Ascending aorta (tissue), 2 donors: ENCODE measurements at places on chromosomes 11 and 22. TPM values are rescaled to one million over a fixed set of nuclear protein-coding genes. Genes with fewer than 3 reads are reported as not detected.

SCUBE1 gene
- 2.9 TPM for total RNA-seq

CBLIF gene
- total RNA-seq = 2.6 TPM

BACE1-AS gene
- total RNA-seq = 6.8 TPM

DEUP1 gene
- total RNA-seq = not detected

APLNR gene
- 15.1 TPM for total RNA-seq

OR52I1 gene
- not detected for total RNA-seq

ATG13 gene
- total RNA-seq = 208 TPM

DNA sequence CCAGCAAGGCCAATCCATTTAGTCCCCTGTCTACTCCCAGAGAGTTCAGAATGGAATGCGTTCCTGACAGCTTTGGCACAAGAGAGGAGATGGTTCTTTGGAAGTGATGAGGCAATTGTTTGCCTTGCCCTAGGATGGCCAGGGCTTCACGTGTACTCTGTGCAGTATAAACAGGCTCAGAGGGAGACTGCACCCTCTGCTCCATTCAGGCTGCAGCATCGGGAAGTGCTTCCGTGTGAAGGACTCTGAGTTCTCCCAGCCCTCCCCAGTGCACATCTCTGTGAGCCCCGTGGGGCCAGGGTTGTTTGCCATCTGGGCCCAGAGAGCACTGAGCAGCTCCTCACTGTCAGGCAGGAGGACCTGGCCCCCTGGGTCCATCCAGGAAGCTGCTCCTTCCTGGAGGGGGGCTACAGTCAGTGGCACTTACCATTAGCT, 215.3 kb upstream of the TBCEL start:
- no peak for DNase-seq

GRCh38 chr11:113532697-113533424, 57.7 kb upstream of the DRD2 start:
- DNase-seq = no peak

DNA sequence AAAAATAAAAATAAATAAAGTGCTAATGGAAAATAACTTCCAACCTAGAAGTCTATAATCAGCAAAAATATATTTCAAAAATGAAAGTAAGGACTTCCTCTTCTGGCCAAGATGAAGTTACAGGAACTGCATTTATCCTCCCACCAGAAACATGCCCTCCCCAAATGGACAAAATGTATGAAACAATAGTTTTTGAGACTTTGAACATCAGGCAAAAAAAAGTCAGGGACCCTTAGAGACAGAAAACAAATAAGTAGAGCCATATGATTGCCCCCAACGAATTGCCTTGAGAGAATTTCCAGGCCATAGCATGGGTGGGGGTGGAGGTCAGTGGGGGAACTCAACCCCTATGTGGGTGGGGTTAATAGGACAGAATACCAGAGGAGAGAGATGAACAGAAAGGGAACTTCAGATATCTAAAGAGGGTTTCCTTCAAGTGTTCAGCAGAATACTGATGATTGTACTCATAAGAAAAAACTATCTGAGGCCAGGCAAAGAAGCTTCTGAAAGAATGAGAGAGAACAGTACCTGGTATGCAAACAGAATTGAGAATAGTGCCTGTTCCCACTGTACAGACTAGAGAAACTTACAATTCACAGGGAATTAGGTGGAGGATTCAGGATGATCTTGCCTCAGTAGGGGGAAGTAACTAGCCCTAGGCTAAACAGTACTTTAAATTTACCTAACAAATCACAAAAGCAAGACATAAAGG, 26.6 kb upstream of the IL10RA start:
- DNase-seq = no peak

- no peak for DNase-seq
Measured at GRCh38 chr11:71129624-71130023, 122.8 kb downstream of the SHANK2 start.

DNA sequence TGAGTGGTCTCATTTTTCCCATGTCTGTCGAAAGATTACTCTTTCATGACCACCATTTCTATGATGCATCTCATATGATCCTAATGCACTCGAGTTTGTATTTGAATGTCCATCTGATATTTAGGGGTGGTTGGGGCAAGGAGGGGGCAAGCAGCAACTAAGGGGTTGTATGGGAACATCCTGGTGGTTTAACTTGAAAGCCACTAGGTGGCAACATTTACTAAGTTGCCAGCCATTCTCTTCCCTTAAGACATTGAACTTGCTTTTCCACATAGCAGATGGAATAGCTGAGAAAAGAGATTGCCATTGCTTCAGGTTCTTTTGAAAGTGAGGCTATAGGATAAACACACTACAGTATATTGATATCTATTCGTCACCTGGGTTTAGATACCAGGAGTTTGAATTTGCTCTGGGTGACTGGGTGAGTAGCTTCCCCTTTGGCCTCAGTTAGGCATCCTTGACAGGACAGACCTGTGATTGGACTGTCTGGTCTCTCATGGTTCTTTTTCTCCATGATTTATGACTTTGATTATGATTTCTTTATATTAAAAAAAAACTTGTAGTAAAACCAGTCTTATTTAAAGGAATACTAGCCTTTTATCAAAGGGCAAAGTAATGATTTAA, 32.4 kb downstream of the NF2 start:
- no peak for DNase-seq

DNA sequence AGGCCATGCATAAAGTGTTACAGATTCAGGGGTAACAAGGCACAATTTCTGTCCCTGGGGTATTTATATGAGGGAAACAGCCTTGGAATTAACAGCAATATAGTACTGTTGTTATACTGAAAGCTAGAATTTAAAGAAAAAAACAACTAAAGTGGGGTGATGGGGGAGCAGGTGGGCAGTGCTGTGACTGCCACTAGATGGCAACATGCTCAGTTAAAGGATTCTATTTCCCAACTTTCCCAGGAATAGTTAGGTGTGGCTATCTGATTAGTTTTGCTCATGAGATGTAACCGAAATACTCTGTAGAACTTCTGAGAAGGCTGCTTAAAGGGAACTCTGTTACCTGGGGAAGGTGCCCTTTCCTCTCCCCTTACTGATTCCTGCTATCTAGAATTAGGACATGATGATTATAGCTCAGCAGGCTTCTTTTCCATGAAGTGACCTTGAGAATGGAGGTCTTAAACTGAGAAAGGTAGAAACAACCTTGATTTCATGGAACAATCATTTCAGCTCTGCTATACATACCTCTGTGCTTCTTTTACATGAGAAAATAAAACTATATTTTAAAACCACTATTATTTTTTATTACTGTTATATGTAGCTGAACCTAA, 102.6 kb downstream of the RELT start:
- no peak for DNase-seq

DNA sequence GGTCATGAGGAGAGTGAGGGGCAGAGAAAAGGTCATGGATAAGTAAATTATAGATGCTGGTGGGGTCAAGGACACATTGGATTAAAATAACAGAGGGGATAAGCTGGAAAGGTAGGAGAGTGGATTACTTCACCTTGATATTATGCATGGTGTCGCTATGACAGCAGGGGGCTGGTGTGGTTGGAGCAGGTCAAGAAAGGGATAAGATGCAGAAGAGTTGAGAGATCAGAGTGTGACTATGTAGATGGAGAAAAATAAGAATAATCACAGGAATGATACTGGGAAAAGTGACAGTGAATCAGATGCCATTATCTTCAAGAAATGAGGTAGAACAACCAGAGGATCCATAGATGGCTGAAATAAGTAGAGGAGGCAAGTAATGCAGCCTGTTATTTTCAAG, 29.4 kb upstream of the AMOTL1 start:
- DNase-seq = no peak

DNA sequence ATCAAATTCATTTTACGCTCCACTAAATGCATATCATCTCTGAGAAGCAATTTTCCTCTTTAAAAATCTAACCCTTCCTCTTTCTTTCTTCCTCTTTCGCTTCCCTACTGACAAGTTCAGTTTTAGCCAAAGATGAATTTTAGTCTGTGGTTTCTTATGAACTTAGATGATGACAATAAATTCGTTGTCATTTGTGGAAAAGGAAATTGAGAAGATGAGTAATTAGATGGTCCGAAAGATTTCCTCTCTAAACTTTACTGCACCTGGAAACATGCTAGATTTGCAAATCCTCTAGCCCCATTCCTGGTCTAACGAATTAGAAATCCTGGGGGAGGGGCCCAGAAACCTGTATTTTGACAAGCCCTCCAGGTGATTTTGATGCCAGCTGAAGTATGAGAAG, 855.4 kb upstream of the CHORDC1 start:
- DNase-seq = no peak

GRCh38 chr22:37764622-37765021, 43.1 kb upstream of the GCAT start:
- DNase-seq = no peak
